Foreskin keratinocyte (primary cell): ENCODE measurements at places on chromosomes 13 and 19. TPM values are rescaled to one million over a fixed set of nuclear protein-coding genes. Genes with fewer than 3 reads are reported as not detected.
A peak's percentile ranks its signal among the peaks of the same experiment; 100 is the strongest.

- DNase-seq: no peak
Measured at GRCh38 chr13:90420683-90421082, 926.8 kb upstream of the MIR17HG start.

- peak; percentile 15 for DNase-seq
Measured at GRCh38 chr13:67223024-67223423, 7.1 kb downstream of the PCDH9 start.

The MAG gene
- total RNA-seq: not detected in 2 replicates

GRCh38 chr19:4597975-4598671 lies 38.6 kb upstream of the SEMA6B start:
- no peak for DNase-seq

The ZNF418 gene
- 4.9 and 6.2 TPM in 2 replicates for total RNA-seq

DNA sequence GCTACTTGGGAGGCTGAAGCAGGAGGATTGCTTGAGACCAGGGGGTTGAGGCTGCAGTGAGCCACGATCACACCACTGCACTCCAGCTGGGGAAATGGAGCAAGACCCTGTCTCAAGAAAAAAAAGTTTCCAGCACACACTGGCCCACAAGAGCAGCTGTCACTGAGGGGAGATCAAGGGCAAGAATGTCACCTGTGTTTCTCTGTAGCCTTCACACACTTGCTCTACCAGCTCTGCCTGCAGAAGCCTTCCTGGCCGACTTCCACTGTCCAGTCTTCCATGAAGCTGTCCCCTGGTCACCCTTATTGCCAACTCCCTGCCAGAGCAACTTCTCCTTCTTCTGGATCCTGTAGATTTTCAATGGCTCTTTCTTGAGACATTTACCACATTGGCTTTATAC lies 158.0 kb downstream of the KCTD15 start:
- DNase-seq: no peak

- peak; percentile 46 for DNase-seq
Measured at GRCh38 chr19:4456476-4456842, 1.1 kb downstream of the UBXN6 start.

DNA sequence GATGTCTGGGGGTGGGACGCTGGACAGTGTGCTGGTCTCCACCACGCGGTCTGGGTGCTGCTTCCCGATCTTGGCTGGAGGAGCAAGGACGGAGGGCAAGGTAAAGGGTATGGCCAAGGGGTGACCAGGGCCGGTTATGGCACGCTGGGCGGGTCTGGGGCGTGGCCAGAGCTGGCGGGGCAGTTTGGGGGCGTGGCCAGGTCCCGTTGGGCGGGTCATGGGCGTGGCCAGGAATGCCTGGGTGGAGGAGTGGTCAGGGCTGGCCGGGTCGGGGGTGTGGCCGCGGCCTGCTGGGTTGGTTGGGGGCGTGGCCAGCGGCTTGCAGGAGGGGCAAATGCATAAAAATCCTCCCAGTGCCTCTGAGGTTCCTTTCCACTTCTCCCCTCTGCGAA lies 19.2 kb downstream of the GPX4 start:
- peak; percentile 40 for DNase-seq

- DNase-seq: no peak
Measured at GRCh38 chr19:1467490-1468273, 11.3 kb downstream of the C19orf25 start.

- DNase-seq: no peak
Measured at GRCh38 chr19:2636141-2636896, 66.2 kb downstream of the GNG7 start.

GRCh38 chr13:69565334-69565733 lies 542.3 kb upstream of the ATXN8OS start:
- peak; percentile 4 for DNase-seq

The MEF2B gene
- 0.18 TPM in 1 of 2 replicates, not detected in the other for total RNA-seq

The ZNF136 gene
- 3.8 TPM in 2 replicates for total RNA-seq

DNA sequence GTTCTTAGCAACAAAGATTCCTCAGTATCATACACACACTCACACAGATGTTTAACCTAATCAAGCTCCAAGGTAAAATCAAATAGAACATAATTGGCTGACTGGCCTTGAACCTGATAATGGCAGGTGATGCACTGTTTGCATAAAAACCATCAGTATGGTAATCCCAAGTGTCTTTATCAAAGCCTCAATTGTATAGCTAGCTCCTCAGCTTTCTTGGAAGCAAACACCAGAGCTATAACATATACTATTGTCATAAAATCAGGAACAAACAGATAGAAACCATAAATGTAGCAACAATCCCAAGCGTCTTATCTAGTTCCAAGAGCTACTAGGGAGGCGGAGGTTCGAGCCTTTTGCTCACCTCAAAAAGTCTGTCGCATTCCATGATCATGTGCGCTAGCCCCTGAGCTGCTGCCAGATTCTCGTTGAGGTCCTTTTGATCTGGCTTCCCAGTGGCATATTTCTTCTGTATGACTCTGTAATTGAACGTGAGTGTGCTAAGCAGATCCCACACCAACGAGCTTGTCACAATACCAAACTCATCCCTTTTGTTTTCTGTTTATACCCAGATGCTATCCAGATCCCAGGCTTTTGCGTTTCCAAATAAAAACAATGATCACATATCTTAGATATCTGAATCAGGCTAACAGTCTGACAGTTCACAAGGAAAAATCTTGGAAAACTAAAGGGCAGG lies 95.3 kb downstream of the KL start:
- DNase-seq: no peak

- DNase-seq: no peak
Measured at GRCh38 chr13:62524498-62524897, 1108.8 kb upstream of the PCDH20 start.

DNA sequence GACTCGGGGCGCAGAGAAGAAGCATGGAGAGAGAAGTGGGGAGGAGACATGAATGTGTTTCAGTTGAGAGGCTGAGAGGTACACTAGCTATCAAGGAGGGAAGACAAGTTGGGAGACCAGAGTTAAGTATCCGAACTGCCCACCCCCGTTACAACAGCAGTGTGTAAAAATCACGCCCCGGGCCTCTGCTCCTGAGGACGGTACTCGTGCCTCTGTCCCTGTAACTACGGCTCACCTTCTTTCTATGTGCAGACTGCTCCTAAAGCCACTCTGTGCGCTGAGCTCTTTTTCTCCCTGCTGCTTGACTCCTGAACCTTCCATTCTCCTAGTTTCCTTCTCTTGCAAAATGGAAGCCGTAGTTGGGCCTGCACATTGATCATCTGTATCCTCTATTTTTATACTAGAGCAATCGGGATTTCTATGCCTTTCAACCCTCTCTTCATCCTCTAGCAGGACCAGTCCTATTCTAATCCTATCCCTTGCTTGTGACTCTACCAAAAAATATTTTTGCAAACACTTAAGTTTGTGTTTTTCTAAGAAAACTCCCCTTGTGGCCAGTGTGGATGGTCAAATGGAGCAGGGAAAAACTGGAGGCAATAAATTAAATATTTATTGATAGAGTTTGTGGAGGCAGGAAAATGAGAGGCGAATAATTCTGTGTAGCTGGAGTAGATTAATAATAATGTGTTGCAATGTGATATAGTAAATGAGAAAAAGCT lies 569 bp downstream of the POLR1D start:
- no peak for DNase-seq

The GPR12 gene
- not detected in 2 replicates for total RNA-seq

DNA sequence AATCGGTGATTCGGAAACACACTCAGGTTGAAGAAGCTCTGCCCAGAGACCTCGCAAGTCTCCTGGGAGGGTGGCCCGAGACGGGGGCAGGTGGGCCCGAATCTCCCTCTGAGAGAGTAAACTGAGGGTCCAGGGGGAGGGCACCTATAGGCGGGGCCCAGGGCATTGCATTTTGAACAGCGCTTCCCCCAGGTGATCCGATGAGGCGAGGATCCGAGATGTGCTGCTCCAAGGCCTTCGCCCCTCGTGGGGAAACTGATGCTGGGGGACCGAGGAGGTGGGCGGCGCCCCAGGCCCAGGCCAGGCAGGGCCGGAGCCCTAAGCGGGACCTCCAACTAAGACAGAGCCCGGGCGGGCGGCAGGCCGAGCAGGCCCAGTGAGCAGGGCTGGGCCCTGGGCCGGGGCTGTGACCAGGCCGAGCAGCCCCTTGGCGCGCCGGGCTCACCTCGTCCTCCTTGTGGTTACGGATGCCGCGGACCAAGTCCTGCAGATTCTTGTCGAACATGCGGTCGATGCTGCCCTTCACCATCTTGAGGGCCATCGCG lies 500 bp downstream of the AP3D1 start:
- peak; percentile 9 for DNase-seq

The AZU1 gene
- not detected in 2 replicates for total RNA-seq

The ATG4D gene
- total RNA-seq: 23.0 and 25.2 TPM in 2 replicates

- no peak for DNase-seq
Measured at GRCh38 chr19:5498830-5499550, 43.8 kb downstream of the ZNRF4 start.

The C19orf85 gene
- total RNA-seq: not detected in 2 replicates

DNA sequence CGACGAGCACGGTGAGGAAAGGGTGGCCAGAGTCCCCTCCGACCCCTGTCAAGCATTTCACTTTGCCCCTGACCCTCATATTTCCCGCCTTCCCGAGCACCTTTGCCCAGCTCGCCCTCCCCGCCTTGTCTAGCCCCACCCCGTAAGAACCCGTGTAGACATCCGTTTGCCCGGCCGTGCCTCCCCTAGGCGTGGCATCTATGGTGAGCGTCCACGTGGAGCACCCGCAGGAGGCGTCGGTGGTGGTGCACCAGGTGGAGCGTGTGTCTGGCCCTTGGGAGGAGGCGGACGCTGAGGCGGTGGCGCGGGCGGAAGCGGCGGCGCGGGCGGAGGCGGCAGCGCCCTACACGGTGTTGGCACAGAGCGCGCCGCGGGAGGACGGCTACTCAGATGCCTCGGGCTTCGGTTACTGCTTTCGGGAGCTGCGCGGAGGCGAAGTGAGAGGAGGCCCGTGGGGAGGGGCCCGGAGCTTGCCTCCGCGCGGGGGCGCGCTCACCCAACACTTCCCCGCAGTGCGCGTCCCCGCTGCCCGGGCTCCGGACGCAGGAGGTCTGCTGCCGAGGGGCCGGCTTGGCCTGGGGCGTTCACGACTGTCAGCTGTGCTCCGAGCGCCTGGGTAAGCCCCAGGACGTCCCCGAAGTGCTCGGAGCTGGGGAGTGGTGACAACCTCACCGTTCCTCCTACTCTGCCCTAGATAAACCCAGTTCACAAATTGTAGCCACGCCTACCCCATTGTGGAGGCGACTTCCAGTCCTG lies 4.2 kb downstream of the LTBP4 start:
- DNase-seq: peak; percentile 86

The INAFM1 gene
- total RNA-seq: 2.2 and 3.2 TPM in 2 replicates

GRCh38 chr19:19662344-19662743 lies 1.1 kb downstream of the ATP13A1 start:
- no peak for DNase-seq

The METTL21C gene
- not detected in 2 replicates for total RNA-seq

- no peak for DNase-seq
Measured at GRCh38 chr13:78598966-78599644, 4.2 kb downstream of the POU4F1 start.

The MAB21L1 gene
- total RNA-seq: not detected in 2 replicates

The CYP4F2 gene
- total RNA-seq: not detected in 2 replicates

The NXNL1 gene
- not detected in 2 replicates for total RNA-seq

DNA sequence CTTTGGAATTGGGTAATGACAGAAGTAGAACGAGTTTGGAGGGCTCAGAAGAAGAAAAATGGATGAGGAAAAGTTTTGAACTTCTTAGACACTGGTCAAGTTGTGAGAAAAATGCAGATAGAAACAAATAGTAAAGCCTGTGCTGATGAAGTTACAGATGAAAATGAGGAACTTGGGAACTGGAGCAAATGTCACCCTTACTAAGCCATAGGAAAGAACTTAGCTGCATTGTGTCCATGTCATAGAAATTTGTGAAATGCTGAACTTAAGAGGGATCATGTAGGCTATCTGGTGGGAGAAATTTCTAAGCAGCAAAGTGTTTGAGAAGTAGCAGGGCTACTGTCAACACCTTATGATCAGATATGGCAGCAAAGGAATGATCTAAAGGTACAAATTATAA lies 289.2 kb upstream of the PCDH9 start:
- no peak for DNase-seq

DNA sequence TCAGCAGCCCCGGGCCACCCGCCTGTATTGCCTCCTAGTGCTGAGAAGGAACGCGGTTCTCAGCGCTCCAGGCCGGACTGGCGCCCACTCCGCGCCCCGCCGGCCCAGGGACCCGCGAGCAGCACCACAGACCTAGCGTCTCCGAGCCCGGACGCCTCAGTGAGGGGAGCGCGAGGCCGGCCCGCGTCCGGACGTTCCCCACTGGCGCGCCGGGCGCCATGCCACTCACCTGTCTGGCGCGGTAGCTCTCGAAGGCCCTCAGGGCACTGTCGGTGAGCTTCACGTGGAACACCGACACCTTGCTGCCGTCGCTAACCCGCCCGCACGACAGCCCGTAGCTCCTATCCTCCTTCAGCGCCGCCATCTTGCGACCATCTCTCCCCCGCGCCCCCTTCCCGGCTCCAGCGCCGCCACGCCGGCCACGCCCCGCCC lies at the start of gene ELL:
Gene ELL (minus strand): TSS at position 379 of the 432 bp plus-strand sequence. CDS start 15 bp downstream, at position 364.
- no peak for DNase-seq

The IGSF23 gene
- total RNA-seq: not detected in 2 replicates

The FGF21 gene
- not detected in 2 replicates for total RNA-seq

GRCh38 chr19:10653732-10654609 lies at the start of gene ILF3:
ILF3 (plus strand) TSS chr19:10654346; CDS start chr19:10670606, 16,260 bp downstream.
- DNase-seq: peak; percentile 100

The RHPN2 gene
- total RNA-seq: 4.7 and 5.0 TPM in 2 replicates

GRCh38 chr19:31674503-31675192 lies 325.4 kb upstream of the TSHZ3 start:
- peak; percentile 47 for DNase-seq
